NCI-H524 treated with DMSO at 0.1 percent for 48 hours (cell line): ENCODE measurements at places on chromosomes 4 and X.
A peak's percentile ranks its signal among the peaks of the same experiment; 100 is the strongest.

DNA sequence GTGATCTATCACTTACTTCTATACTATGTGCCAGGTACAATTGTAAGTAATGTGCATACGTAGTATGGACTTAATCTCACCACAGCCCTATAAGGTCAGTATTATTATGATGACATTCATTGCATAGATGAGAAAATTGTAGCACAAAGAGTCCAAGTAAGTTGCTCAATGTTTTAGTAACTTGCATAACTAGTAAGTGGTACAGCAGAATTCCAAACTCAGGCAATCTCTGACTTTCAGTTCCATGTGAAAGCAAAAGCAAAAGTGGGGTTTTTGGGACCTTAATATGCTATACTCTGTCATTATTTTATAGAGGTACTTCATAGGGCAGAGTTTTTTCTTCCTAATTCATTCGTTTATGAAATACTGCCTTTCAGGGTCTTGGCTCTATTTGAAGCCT lies 188.8 kb upstream of the VEGFC start:
- no peak for DNase-seq

DNA sequence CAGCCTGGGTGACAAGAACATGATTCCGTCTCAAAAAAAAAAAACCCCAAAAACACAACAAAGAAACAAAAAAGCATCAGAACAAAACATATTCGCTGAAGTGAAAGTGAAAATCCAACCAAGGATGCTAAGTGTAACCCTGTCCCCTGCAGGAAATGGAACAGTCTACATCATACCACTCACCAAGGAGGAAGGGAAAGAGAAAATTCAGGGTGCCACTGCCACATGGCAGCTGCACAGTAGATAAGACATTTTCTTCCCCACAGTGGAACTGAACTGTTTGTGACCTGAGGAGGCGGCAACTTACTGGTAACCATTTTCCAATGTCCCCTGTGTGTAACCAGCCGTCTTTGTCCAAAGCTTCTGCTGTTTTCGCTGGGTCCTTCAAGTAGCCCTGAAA lies 28.2 kb upstream of the CENPU start:
- DNase-seq, result no peak

DNA sequence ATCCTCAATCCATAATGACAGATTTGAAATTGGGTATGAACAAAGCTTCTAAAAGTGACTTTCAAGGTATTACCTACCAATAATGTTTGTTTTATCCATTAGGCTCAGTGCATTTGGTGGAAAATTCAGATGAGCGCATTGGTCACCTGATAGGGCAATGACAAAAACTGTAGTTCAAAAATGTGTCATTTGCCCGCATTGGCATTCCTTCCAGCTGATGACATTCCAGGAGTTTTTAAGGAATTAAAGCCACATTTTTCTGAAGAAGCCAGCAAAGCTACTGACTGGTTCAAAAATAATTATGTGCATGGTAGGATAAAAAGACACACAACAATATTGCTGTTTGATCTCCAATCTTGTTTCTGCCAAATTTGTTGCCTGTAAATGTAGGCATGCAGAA lies 473.4 kb upstream of the CPEB2 start:
- DNase-seq, result no peak

- DNase-seq, result peak; percentile 35
These were observed 32.0 kb downstream of the LIMCH1 start for GRCh38 chr4:41569961-41570360.

DNA sequence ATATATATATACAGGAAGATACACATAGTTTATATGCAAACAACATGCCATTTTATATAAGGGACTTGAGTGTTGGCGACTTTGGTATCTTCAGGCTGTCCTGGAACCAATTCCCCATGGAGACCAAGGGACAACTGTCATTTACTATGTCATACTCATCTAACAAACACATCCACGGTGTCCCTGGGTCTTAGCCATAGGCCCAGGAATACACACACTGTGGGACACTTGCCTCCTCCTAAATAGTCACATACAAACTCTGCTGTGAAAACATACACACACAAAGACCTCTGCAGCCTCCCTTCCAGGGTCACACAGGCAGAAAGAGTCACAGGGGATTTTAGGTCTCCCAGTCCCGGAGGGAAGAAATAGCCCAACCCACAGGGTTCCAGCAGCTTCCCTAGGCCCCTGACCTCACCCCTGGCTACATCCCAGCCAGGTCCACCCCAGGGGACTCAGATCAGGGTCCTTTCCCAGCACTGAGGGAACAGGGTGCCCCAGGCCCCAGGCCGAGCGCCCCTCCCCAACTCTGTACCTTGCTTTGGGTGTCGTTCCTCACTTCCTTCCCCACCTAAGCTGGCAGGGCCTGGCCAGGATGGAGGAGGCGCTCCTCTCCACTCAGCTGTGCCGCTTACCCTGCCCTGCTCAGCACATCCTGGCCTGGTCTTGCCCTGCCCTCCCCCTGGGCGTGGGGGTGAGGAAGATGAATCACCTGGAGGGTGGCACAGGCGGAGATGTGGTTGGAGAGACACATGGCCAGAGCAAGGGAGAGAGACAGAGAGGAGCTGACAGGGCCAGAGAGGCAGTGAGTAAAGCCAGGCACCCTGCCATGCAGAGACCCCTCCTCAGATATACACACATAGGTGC lies 21.8 kb downstream of the FGD1 start:
- no peak for DNase-seq

- no peak for DNase-seq
These were observed 38.6 kb downstream of the SLITRK2 start for GRCh38 chrX:145856181-145856580.

DNA sequence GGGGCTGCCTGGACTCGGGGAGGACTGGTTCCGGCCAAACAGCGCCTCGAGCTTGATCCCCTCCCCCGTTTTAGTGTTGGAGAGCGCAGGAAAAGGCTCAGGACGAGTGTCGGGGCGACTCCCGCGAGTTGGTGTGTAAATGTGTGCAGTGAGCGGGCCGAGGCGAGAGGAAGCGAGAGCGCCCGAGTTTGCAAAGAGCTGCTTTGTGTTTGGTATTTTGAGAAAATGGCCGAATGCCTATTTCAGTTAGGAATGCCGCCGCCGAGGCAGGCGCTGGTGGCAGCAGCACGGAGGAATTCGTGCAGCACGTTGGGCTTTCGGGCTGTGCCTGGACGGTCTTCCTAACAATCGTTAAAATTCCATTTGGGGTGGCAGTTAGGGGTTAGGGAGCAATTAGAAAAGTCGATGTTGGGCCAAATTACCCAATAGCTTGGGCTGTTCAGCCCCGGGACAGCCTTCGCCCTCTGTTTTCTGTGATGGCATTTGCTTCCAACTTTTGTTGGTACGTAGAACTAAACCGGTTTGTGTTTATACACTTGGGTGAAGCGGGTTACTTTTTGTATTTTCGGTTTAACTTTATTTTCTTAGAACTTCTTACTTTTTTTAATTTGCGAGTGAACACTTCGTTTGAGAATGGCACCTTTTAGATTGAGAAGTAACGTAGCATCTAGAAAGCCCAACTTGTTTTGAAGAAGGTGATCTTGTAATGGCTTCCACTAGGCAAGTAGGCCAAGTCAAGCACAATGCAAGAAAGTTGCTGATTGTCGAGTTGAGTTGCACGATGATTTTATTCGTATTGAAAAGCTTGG lies 1.6 kb downstream of the REST start:
- DNase-seq, result no peak

GRCh38 chr4:4549534-4549933 lies 7.7 kb upstream of the STX18 start:
- DNase-seq, result no peak

DNA sequence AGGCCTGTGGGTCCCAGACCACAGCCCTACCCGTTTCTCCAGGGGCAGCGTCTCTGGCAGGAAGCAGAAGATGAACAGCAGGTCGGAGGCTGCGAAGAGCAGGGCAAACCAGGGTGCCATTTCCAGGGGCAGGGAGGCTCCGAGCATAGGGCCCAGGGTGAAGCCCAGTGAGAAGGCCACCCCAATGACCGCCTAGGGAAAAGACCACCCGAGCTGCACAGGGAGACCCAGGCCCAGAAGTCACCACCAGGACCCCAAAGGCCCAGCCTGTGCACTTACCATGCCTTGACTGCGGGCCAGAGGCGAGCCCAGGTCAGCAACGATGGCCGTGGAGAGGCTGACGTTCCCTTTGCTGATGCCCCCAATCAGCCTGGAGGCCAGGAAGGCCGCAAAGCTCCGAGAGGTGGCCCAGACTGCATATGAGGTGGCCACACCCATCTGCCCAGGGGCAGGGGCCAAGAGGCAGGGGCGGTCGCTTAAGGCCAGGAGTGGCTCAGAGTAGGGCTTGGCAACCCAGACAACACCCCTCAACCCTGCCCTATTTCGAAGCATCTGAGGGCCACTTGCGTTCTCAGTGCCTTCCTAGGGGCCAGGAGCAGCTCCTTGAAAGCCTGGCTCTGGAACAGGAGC lies 30.8 kb downstream of the NOP14 start:
- no peak for DNase-seq

- DNase-seq, result no peak
These were observed 119.0 kb upstream of the HCCS start for GRCh38 chrX:10992110-10992509.

- DNase-seq, result no peak
These were observed 42.0 kb upstream of the PRKG2 start for GRCh38 chr4:81257021-81257420.

GRCh38 chr4:7691982-7692381 lies 247.7 kb downstream of the AFAP1 start:
- DNase-seq, result no peak

DNA sequence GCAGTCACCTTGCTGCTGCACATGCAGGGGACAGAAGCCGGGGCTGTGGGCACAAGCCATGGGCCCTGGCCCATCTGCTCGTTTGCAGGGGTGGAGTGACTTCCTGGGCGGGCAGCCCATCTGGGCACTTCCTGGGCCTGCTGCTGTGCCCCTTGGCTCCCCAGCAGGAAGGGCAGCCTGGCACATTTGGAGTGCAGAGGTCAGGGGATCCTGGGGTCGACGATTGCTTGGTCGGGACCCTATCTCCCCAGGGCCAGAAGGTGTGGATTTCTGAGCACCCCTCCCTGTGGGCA lies 10.9 kb upstream of the MXD4 start:
- no peak for DNase-seq

DNA sequence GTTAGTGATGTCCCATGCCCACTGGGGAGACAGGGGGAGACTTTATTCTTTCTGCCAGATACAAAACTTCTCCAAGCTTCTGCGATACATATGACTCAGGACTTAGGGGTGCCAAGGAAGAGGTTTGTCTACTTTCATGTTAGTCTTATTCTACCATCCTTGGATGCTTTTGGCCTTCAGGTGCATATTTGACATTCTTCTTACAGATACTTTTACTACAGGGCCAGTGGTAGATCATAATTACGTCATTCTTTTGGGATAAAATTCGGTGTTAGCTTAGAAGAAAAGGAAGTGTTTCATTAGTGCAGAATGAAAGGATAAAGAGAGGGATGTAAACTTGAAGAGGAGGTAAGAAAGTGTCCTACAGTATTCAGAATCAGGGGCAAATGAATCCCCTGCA lies 245.2 kb downstream of the THOC2 start:
- DNase-seq, result no peak

- no peak for DNase-seq
These were observed 52.8 kb upstream of the RBM47 start for GRCh38 chr4:40682290-40683101.

GRCh38 chr4:103645991-103646390 lies 73.8 kb downstream of the TACR3 start:
- DNase-seq, result no peak

DNA sequence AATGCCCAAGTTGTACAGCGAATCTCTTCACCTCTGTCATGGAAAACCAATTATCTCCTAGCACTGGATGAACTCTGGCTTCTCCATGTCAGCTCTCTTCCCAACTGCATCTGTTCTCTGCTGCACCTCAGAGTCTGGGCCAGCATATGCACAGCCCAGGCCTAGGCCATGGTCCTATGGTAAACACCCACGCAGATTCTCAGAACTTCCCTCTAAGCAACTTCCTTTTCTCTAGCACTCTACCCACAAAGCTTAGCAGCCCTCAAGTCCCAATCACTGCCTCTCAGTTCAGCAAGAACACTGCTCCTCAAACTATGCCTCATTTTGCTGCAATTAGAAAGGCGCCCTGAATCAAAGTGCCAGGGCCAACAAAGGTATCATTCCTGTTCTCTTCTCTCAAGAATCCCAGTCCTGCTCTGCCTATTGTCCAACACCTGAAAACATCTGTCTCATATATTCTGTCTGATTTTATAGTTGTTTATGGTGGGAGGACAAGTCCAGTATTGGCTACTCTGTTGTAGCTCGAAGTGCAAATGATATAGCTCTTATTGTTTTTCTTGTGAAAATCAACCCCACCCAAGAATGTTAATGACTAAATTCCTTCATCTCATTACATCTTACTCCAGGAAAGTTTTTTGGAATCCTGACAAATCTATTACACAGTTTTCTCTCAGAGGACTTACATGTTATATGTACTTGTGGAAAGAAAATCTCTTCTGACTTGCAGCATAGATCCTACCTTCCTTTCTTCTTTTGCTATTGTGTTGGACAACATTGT lies 85.4 kb downstream of the DCHS2 start:
- DNase-seq, result no peak

DNA sequence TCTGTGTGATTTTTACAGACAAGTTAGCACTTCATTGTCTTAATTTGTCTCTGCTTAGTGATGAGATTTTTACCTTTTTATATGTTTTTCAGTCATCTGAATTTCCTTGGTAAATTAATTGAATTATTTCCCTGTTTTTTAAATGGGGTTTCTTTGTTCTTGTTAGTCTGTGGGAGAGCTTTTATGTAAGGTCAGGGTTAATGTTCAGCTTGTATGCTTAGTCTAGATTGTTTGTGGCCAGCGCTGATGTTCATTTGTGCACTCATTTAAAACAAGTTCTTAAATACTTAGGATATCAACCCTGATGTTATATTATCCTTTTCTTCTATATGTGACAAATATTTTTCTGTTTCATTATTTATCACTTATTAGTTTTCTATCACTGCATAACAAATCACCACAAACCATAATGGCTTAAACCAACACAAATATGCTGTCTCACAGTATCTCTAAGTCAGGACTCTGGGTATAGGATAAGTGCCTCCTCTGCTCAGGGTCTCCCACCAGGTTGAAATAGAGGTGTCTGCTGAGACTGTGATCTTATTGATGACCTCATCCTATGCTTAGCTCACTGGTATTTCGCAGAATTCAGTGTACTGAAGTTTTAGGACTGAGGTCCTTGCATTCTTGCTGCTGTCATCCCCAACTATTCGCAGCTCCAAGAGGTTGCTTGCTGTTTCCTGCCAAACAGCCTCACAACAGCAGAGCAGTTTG lies 53.2 kb downstream of the ATP10D start:
- DNase-seq, result no peak
